ENCODE measurements at places on chromosomes 12 and 14. TPM values are rescaled to one million over a fixed set of nuclear protein-coding genes. Genes with fewer than 3 reads are reported as not detected.

Gene TROAP
- total RNA-seq = 63.8 TPM

- H3K36me3 ChIP-seq = no peaks in the 10 kb centered on the region
- no peak overlapping the region for H3K4me3 ChIP-seq
- no peaks in the 10 kb centered on the region for H3K27me3 ChIP-seq
- no peak overlapping the region for H3K27ac ChIP-seq
- DNase-seq = no peak
These were observed 145.4 kb upstream of the ABCD2 start for GRCh38 chr12:39764944-39765560.

DNA sequence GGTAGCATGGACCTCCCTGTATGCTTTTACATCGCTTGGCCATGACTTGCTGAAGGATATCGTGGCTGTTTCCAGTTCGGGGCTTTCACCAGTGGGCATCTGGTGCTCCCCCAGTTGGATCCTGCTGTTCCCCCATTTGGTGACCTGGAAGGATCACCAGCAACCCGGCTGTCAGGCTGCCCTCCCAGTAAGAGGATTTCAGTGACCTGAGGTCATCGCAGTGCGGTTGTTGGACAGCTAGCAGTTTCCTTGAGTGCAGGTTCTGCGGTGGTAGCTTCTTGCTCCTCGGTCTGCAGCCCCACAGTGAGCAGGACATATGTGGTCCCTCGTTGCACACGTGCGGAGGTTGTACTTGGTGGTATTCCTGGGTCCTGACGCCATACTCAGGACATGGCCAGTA, 58.7 kb downstream of the TMEM132C start:
- H3K27ac ChIP-seq = no peak overlapping the region
- H3K27me3 ChIP-seq = no peaks in the 10 kb centered on the region
- no peak for DNase-seq
- no peaks in the 10 kb centered on the region for H3K36me3 ChIP-seq
- no peak overlapping the region for H3K4me3 ChIP-seq

DNA sequence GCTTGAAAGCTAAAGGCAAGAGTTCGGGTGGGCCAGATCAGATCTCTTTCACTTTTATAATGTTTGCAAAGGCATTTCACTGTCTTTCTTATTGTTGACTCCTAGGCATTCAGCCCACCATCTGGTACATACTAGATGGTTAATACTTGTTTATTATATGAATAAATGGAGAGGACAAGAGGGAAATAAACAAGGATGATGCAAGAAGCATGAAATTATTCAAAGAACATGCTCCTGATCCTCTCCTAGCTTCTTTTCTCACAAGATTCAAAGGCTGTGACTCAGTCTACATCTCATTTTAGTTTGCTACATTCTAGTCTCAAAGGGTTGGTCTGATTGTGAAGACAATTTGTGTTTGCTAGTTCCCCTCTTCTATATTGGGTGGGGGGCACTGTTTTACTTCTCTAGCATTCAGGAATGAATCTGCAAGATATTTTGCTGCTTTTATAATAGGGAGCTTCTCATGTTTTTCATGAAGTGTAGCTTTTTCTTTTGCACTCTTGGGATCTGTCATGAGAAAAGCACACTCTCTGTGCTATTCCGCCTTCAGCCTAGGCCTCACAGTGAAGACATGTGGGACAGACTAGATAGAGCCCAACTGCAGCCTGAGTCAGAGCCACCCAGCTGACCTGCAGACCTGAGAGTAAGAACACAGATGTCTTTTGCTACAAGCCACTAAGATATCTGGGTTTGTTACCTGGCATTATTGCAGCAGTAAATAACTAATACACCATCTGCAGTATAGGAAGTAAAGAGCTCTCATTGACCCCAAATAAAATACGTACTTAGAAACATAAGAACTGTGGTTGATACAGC, 65.7 kb downstream of the PTHLH start:
- DNase-seq = no peak
- no peaks in the 10 kb centered on the region for H3K36me3 ChIP-seq
- no peaks in the 10 kb centered on the region for H3K4me1 ChIP-seq
- H3K27ac ChIP-seq = no peak overlapping the region
- H3K27me3 ChIP-seq = peaks cover 38% of the 10 kb centered on the region
- no peak overlapping the region for H3K4me3 ChIP-seq

Data from activated T-cell treated with anti-CD3 and anti-CD28 coated beads, Interleukin-2, amount 50 U/mL, for 72 hours (primary cell).